BJ (cell line): ENCODE measurements at places on chromosomes 5 and 9.
A peak's percentile ranks its signal among the peaks of the same experiment; 100 is the strongest.

DNA sequence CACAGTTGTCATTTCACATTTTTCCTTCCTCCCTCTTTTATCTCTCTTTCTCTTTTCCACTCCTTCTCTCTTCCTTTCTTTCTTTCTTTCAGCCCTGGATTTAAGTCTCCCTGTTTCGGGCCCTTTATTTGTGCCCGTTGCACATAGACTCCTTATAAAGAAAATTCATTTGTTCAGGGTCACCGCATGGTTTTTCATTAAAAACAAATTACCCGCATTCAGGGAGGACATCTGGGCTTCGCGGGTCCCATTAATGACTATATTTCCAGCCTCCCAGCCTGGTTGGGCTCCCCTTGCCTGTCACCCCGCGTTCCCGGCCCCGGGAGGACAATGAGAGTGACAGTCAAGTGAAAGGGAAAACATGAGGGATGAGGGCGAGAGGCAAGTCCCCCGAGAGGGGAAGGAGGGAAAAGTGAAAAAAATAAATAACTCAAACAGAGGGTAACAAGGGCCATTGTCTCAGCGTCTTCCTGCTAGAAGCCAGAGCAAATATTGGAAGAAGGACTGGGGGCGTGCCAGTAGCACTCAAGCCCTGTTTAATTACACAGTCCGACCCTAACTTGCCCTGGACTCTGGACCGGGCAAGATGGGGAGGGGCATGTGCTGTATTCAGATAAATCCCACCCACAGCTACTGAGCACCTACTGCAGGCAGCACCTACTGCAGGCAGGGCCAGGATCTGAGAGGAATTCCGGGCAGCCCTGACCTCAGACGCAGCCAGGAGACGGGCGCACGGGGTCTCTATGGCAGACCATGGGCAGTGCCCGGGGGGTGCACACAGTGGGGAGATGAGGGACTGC, 166.2 kb downstream of the PAX5 start:
- no peak for DNase-seq

DNA sequence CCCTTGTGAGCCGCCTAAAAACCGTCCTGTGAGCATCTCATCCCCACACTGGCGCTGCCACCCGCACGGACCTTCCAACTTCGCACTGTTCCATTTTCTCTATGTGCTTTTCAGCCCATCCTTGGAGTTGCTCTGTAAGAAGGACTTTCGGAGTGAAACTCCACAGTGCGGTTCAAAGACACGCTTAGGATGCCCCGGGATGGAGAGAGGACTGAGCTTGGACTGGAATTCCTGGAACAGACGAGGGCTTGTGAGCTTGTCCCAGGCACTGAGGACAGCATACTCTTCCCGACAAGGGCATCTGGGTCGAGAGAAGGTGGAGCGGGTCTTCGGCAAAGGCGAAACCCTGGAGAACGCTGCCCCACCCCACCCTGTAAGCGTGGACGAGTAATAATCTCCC, 187.8 kb downstream of the MEF2C start:
- no peak for DNase-seq

DNA sequence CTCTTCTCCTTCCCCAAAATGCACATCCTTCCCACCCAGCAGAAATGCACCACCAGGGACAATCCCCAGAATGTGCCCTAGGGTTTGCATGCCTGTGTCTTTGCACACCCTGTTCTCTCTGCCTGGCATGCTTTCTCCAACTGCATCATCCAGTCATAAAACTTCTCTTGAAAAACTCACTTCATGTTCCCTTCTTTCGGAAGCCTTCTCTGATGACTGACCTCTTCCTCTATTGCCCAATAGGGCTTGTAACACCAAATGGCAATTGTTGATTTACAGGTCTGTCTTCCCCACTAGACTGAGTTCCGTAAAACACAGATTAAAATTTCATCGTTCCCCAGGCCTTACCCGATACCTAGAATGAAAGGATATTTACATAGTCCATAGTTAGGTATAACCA, 83.1 kb upstream of the SPOCK1 start:
- no peak for DNase-seq

- DNase-seq = no peak
These were observed 169.6 kb upstream of the PITX1 start for GRCh38 chr5:135203593-135204036.

- no peak for DNase-seq
These were observed 225.6 kb downstream of the PCSK5 start for GRCh38 chr9:76115982-76116646.

GRCh38 chr5:66529704-66530103, 66.5 kb upstream of the MAST4 start:
- no peak for DNase-seq

DNA sequence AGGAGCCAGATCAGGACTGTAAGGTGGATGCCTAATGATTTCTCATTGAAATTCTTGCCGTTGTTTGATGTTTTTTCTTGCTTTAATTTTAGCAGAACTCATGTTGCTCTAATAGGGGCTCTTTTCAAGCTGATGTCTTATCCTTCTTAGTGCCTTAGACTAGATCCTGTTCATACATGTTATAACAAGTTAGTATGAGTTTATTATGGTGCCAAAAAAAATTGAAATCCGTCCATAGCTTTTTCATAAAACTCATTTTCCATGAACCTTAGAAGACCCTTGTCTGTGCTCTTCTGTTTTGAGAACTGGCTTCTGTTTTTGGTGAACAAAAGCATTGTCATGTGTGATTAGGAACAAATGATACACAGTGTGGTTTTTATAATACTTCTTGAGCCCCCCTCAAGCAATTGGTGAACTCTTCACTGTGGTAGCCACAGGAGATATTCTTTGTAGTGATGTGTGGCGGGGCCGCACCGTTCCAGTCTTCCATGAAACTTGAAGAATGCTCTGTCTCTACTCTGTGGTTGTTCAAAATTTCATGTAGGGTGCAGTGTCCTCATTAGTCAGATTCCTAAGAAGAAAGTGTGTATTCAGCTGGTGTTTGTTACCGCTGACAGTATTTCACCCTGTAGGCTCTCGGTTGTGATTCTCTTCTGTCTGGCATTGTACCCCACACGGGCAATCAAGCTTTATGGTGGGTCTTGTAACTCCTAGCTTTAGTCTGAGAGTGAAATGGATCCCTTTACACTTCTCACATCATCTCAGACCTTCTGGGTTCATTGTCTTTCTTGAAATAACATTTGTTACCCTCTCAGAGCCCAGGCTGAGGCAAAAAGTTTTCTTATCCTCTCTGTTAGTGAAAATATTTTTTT, 10.7 kb downstream of the OTULIN start:
- DNase-seq = no peak

GRCh38 chr9:84703793-84704192, 34.3 kb downstream of the NTRK2 start:
- peak; percentile 15 for DNase-seq

GRCh38 chr5:175336781-175337180, 107.2 kb downstream of the DRD1 start:
- DNase-seq = no peak

GRCh38 chr5:1536322-1536845, 12.6 kb upstream of the LPCAT1 start:
- DNase-seq = no peak

DNA sequence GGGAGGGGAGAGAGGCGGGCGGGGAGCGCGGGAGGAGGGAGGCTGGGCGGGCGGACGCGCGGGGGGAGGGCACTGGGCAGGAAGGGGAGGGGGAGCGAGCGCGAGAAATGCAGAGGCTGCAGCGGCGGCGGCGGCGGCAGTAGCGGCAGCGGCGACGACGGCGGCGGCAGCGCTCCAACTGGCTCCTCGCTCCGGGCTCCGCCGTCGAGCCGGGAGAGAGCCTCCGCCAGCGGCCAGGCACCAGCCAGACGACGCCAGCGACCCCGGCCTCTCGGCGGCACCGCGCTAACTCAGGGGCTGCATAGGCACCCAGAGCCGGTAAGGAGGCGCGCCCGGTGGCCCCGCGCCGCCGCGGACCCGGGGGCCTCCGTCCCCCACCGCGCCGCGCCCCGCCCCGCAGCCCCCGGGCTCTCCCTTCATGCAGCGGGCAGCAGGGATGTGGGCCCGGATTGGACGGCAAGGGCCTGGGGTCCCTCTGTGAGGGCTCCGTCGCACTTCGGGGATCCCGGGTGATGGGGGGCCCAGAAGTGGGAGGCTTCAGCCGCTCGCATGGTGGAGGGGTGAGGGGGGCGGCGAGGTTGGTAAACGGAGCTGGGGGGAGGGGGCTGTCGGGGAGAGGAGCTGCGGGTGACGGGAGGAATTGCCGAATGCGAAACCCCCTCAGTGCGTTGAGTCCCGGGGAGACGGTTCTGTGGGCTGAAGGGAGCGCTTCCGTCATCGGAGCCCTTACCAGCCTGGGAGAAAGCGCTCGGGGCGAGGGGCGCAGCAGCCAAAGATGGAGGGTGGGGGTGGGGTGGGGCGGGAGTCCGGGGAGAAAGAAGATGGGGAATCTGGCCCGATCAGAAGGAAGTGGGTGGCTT, at the start of gene BASP1:
BASP1 (plus strand) TSS at position 139 of the 860 bp plus-strand sequence. CDS start 57,586 bp downstream, outside the sequence.
- DNase-seq = no peak

GRCh38 chr5:169860585-169860984, 119.7 kb downstream of the INSYN2B start:
- no peak for DNase-seq

DNA sequence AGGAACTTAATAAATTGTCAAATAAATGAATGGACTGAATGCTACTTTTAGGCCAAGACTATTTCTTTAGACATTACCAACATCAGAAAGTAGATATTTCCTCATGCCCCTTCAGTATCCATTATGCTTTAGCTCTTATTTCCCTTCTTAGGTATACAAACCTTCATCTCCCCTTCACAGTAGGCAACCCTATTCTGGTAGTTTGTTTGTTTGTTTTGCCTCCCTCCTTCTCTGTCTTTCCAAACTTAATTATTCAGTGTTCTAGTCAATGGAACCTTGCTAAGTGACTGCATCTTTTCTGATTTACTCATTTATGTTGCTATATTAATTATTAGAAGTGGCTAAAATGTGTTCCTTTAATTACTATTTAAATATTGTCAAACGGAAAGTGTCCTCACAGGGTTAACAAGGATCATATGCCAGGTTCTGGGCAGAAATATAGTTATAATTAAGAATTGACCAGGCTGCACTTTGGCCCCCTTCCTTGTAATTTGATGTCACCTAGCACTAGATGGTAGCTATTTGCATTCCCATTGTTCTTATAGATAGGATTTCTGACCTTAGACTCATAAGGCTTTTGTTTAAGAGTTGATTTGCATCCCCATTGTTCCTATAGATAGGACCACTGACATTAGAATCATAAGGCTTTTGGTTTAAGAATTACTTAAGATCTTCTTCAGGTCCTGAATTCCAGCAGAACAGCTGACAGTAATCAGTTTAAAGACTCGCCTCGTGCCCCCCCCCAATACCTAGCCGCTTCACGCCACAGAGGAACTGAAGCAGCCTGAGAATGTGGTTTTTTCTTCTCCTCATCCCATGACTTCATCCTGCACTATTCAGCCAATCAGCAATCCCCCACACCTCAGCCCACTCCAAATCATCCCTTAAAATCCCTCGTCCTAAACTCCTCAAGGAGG, 84.4 kb upstream of the NUDT12 start:
- DNase-seq = no peak

GRCh38 chr9:91179237-91180138, 182.2 kb downstream of the AUH start:
- no peak for DNase-seq

GRCh38 chr9:92265154-92265553, 28.3 kb downstream of the IARS1 start:
- DNase-seq = peak; percentile 19

DNA sequence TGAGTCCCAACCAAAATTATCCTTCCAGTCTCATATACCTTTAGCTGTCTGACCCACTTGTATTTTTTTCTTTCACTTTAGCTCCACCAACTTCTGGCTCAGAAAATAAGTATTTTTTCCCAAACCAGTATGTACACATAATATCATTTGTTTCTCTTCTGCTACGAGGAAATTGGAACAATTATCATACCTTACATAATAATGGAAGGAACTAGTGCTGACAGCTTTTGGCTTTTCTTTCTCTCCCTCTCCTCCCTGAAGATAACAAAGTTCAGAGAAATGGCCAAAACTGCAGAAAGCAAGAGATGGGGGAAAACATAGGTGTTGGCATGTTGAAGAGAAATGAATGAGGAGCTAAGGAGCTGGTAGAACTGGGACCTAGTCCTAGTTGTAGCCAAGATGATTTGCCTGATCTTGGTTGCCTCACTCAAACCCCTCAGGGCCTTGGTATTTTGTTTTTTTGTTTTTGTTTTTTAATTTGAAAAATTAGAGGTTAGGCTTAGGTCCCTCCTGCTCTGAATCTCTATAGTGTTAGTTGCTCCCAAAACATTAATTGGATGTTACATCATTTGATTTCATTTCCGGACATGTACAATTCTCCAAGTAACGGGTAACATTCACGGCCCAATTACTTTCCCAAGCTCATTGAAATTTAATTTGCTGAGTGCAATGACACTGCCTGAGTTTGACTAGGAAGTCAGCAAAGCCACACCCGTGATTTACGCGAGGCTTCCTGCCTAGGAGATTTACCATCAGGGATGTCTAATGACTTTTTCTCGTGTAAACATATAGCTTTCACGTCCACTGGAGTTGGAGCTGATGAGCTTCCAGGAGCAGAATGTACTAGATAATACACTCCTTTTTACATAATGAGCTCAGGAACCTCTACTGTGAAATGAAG, 291.6 kb downstream of the TLE1 start:
- no peak for DNase-seq

- DNase-seq = no peak
These were observed 217.6 kb upstream of the ANKRD55 start for GRCh38 chr5:56450766-56451165.

GRCh38 chr5:100791391-100791790, 111.7 kb downstream of the ST8SIA4 start:
- DNase-seq = no peak

- DNase-seq = no peak
These were observed 85.5 kb downstream of the CAMSAP1 start for GRCh38 chr9:135821733-135822373.

GRCh38 chr9:37944266-37944650, 40.3 kb upstream of the SLC25A51 start:
- DNase-seq = no peak

- no peak for DNase-seq
These were observed 59.8 kb upstream of the POU5F2 start for GRCh38 chr5:93800988-93801811.

- DNase-seq = no peak
These were observed 10.4 kb downstream of the CCL28 start for GRCh38 chr5:43401827-43402226.

GRCh38 chr5:95530416-95530815, 24.4 kb downstream of the SKIC3 start:
- DNase-seq = peak; percentile 42

- no peak for DNase-seq
These were observed 177.9 kb upstream of the KLF4 start for GRCh38 chr9:107667231-107668070.

DNA sequence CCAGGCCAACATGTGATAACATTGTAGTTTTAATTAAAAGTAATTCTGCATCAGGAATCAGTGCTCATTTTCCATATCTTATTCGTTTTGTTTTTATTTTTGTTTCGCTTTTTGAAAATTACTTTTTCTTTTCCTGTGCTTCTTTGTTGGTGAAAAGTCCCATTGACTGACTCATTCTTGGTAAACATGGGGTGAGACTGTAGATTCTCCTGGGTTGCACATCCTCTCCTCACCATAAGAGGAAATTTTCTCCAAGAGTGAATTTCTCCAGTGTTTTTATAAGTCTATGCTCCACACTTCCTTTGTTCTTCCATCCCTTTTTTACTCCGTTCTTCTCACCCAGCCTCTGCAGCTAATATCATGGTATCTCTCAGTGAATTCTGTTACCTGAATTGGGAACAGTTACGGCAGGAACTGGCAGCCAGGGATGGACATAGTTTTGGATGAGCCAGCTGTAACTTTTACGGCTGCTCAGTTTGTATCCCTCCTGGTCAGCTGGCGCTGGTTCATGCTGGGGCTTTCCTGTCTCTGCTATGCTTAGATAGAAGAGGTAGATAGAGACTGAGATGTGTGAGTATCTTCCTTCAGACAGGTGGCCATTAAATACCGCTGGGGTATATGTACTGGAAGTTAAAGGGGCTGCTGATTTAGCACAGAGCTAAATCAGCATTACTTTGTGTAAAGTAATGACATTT, 80.0 kb downstream of the MAN2A1 start:
- DNase-seq = no peak
